T47D (cell line): ENCODE measurements at places on chromosomes 11 and 22.
A peak's percentile ranks its signal among the peaks of the same experiment; 100 is the strongest.

- DNase-seq: no peak
Observed at GRCh38 chr11:102669664-102670063, 35.9 kb downstream of the MMP27 start.

DNA sequence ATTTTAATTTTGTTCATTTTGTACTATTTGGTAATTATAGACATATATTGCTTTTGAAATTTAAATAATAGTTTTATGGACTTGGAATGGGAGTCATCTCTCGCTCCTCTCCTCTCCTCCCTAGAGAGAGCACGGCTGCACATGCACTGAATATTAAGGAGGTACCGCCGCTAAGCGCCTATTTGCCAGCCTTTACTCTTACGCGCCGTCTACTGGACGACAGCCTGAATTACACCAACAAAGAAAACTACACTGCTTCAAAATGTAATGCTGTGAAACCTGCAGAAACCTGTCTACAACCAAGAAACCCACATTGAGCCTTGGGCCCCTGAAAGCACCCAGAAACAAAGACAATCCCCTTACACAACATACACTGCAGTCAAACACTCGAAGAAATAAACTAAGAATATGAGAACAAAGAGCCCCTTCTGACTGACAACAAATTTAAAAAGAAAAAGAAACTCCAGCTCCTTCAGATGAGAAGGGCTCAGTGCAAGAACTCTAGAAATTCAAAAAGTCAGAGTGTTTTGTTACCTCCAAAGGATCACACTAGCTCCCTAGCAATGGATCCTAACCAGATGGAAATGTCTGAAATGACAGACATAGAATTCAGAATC, 737.2 kb downstream of the LRRC4C start:
- peak; percentile 58 for DNase-seq

DNA sequence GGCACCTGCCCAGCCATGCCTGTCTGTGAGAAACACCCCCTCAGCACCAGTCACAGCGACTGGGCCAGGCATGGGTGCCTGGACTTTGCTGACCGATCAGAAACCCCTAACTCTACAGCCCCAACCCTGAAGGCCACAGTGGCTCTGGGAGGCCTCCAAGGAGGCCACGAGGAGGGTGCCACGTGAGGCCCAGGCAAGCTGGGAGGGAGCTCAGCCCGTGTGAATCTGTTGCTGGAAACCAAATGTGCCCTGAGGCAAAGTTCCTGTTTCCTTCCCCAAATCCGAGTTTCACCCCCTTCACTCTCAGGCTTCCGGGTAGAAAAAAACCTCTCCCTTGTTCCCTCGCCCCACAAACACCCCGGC, 1.3 kb downstream of the UNC93B1 start:
- DNase-seq: no peak

GRCh38 chr11:82092904-82093303, 640.8 kb downstream of the FAM181B start:
- no peak for DNase-seq

GRCh38 chr11:71198141-71198822, 54.1 kb downstream of the SHANK2 start:
- no peak for DNase-seq

DNA sequence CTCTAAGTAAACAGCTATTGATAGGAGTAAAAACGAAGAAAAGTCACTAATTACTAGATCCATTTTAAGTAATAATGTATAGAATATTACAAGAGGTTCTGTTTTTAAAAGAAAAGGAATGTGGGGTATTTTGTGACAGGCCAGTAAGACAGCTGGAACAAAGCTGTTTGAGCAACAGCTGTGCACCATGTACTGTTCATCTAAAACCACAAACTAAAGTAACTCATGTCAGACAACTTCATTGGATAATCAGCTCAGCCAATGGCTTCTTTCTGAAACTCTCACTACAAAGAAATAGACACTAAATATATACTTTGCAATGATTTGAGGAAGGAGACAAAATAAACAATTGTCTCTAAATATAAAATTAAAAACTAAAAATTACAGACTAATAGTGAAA, 16.1 kb downstream of the RRAS2 start:
- no peak for DNase-seq

GRCh38 chr11:532986-533585, 2.3 kb downstream of the HRAS start:
- DNase-seq: no peak

GRCh38 chr11:47413908-47414684, 5.7 kb downstream of the SLC39A13 start:
- no peak for DNase-seq

- peak; percentile 41 for DNase-seq
Observed at GRCh38 chr11:1863352-1864216, 10.7 kb downstream of the LSP1 start.
